ENCODE measurements at places on chromosomes 13 and 19.

DNA sequence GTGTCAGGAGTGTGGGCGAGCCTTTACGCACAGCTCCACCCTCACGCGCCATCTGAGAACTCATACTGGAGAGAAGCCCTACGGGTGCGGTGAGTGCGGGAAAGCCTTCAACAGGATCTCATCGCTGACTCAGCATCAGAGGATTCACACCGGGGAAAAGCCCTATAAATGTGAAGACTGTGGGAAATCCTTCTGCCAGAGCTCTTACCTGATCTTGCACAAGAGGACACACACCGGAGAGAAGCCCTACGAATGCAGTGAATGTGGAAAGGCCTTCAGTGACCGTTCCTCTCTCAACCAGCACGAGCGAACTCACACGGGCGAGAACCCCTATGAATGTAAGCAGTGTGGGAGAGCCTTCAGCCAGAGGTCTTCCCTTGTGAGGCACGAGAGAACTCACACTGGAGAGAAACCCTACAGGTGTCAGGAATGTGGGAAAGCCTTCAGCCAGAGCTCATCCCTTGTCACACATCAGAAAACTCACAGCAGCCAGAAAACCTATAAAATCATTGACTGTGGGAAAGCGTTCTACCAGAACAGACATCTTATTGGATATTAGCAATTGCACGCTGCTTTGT is 6.9 kb upstream of the ZNF555 start:
- no peak for DNase-seq

DNA sequence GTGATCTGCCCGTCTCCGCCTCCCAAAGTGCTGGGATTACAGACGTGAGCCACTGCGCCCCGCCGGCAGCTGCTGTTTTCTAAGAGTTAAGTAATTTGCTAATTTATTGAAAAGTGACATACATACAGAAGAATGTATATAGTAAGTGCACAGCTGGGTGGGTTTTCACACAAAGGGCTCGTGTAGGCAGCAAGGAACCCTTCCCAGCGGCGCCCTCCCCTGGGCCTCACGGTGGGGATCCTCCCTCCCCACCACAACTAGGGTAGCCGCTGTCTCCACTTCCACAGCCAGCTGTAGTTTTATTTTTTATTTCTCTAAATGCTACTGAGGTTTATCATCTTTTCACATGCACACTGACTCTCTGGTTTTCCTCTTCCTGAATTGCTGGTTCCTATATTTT is 64.9 kb downstream of the CRYL1 start:
- DNase-seq = no peak

GRCh38 chr13:80399340-80400163 is 58.6 kb upstream of the SPRY2 start:
- DNase-seq = no peak

DNA sequence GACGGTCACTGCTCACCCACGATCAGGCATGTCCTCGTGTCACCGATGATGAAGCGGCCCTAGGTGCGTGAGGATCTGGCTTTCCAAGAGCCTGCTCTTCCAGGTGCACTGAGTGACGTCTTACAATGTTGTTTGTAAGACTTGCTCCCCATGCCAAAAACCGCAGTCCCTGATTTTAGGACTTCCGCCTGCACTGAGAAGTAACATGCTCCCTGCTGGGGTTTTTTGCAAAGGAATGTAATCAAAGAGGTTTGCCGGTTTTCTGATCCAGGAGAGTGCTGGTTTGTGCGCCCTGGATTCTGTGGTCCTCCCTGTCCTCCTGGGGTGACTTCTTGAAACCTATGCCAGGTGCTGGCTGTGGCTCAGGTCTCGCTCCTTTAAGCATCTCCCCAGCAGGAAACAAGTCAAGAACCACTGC is 38.8 kb downstream of the MYO9B start:
- DNase-seq = no peak

GRCh38 chr13:58531614-58532013 is 900.1 kb downstream of the PCDH17 start:
- no peak for DNase-seq

DNA sequence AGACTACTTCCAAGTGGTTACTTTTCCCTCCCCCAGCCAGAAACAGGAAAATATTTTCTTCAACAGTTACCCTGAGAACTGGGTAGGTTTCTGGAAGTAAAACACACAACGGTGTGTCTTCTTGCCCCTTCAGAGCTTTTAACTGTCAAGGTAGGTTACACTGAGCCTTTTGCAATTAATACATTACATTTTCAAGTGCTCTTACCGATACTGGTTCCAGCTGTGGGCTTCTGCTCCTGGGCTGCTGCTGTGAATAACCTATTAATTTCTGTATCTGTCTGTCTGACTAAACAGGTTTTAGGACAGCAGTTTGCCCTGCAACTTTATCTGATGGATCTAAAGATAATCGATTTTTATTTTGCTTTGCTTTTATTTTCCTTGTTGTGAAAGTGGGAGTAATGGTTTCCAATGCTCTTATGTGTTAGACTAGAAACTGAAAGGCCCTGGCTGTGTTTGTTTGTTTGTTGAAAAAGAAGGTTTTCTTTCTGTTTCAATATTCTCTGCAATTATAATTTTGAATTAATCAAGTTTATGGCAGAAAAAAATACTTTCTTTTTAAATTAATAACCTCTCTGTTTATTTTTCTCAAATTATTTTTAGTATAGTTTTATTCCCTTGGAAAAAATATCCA is 196.7 kb upstream of the SLITRK6 start:
- no peak for DNase-seq

GRCh38 chr19:58227964-58228584 is 640 bp upstream of the ZNF544 start:
- DNase-seq = no peak
